CD4-positive, alpha-beta T cell treated with Interleukin-2 at 100 ng/mL for 4 hours (primary cell): ENCODE measurements at places on chromosomes 1 and 21.

DNA sequence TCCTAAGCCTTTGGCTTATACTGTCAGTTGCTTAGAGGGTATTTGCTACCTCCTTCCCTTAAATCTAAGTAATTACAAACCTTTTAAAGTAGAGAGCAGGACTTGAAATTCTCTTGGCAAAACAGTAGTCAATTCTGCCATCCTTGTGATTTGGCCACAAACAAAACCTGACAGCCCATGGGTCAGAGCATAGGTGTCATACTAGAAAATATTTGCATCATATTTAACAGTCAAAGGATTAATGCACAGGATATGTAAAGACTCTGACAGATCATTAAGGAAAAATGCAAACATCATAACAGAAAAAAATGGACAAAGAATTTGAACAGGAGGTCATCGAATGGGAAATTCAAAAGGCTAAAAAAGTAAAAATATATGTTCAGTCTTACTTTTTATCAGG is 50.5 kb downstream of the ZFYVE9 start:
- no peak for DNase-seq

GRCh38 chr1:64845831-64846425 is 101.1 kb downstream of the RAVER2 start:
- no peak for DNase-seq

DNA sequence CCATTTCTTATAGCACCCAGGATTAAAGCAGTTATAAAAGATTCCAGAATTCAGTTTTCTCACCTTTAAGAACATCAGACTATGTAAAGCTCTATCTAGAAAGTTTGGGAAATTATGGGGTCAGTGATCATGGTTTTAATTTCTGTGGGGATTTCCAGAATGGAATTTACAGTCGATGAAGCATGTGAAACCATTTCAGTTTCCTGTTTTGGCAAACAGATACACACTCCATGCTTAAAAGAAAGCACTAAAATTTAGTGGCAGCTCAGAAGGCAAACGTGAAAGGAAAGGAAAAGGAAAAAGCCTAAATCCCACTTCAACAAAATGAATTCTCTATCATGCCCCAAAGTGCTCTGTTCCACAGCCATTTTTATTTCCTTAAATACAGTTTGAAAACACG is 60.4 kb downstream of the FYB2 start:
- DNase-seq = no peak

- DNase-seq = no peak
Observed at GRCh38 chr1:8370905-8371315, 53.0 kb downstream of the SLC45A1 start.

DNA sequence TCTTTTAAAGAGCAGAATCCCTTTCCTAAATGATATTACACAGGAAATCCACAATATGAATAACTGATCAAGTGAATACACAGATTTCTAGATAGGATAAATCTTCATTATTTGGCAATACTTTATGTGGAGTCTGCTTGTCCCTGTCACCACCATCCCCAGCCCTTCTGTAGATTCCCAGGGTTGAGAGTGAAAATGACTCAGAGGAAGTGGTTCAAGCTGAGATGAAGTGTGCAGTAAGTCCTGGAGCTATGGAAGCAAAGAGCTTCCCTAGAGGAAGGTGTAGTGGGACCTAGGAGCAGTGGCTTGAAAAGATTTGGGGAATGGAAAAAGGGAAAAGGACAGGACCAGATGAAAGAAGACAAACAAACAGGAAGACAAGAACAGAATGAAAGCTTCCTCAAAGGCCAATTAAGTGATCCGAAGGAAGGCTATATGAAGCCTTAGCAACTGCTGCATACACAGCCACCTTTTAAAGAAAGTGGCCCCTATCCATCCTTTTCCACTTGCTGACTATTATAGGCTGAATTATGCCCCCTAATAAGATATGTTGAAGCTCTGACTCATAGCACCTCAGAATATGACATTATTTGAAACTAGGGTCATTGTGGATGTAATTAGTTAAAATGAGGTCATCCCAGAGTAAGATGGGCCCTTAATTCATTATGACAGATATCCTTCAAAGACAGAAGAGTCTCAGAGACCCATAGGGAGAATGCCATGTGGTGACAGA is 96.5 kb upstream of the CAMK1G start:
- DNase-seq = no peak

DNA sequence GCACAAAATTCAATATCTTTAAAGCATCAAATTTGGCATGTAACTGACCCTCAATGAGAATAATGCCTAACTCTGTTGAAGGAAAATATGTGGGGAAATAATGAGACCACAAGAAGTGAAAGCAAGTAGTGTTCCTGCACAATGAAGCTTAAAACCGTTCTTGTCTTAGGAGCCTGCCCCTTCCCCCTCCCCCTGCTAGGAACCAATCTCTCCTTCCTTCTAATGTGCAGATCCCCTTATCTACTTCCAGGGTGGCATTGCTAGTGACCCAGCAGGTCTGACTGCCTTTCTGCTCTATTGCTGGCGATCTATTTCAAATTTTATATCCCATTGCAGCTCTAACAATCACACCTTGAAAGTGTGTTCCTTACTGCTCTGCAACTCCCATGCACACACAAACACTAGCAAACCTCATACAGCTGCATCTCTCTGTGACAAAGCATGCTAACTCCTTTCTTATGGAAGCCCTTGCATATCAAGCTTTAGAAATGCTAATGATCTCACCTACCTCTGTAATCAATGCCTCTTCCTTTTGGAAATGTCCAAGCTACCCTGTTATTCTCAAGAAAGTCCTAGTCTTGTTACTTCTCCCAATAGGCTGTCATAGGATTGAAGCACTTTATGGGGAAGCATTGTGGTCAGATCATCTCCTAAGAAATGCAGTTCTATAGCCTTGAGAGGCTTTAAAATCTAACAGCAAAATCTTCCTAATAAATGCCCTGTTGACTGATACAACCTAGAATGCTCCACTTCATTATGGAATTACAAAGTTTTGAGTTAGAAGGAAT is 26.5 kb downstream of the BCL9 start:
- no peak for DNase-seq
